ENCODE measurements at places on chromosomes 3 and 15. TPM values are rescaled to one million over a fixed set of nuclear protein-coding genes. Genes with fewer than 3 reads are reported as not detected.

DNA sequence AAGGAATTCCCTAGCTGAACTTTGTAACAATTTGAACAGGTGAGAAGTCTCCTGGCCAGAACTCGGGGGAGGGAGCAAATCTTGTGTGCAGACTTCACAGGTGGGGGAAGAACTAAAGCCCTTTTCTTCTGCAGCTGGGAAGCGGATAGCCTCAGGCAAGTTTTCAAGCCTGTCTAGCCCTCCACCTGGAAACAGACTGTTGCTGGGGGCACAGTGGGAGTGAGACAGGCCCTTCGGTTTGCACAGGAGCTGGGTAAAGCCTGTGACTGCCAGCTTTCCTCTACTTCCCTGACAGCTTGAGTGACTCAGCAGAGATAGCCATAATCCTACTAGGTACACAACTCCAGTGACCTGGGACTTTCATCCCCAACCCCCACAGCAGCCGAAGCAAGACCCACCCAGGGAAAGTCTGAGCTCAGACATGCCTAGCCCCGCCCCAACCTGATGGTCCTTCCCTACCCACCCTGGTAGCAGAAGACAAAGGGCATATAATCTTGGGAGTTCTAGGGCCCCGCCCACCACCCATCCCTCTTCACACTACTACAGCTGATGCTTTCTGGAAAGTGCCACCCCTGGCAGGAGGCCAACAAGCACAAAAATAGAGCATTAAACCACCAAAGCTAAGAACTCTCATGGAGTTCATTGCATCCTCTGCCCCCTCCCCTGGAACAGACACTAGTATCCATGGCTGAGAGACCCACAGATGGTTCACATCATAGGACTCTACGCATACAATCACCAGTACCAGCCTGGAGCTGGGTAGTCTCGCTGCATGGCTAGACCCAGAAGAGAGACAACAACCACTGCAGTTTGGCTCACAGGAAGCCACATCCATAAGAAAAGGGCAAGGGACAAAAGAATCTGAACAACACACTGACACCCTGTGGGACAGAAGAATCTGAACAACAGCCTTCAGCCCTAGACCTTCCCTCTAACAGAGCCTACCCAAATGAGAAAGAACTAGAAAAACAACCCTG, 479.0 kb downstream of the RAP2B start:
- DNase-seq = no peak

Gene RPL22L1
- total RNA-seq = 97.3 TPM

Gene ACTRT3
- total RNA-seq = 2.5 TPM

DNA sequence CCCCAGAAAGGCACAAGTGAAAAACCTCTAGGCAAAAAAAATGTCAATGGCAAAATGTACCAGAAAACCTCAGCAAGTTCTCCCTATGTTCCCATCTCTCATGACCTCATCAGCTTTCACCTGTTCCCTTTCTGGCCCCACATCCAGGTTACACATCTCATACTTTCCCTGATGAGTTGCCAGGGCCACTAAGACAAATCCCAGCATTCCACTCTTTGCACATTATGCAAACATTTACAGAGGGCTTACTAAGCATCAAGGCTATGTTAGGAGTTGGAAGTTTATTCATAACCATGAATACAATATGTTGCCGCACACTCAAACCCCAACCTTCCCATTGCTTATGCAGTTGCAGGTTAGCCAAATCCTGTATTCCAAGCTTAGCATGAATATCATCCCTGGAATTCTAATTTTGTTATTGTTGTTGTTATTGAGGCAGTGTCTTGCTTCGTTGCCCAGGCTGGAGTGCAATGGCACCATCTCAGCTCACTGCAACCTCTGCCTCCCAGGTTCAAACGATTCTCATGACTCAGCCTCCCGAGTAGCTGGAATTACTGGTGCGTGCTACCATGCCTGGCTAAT, 129.3 kb upstream of the UBE2E2 start:
- DNase-seq = no peak

DNA sequence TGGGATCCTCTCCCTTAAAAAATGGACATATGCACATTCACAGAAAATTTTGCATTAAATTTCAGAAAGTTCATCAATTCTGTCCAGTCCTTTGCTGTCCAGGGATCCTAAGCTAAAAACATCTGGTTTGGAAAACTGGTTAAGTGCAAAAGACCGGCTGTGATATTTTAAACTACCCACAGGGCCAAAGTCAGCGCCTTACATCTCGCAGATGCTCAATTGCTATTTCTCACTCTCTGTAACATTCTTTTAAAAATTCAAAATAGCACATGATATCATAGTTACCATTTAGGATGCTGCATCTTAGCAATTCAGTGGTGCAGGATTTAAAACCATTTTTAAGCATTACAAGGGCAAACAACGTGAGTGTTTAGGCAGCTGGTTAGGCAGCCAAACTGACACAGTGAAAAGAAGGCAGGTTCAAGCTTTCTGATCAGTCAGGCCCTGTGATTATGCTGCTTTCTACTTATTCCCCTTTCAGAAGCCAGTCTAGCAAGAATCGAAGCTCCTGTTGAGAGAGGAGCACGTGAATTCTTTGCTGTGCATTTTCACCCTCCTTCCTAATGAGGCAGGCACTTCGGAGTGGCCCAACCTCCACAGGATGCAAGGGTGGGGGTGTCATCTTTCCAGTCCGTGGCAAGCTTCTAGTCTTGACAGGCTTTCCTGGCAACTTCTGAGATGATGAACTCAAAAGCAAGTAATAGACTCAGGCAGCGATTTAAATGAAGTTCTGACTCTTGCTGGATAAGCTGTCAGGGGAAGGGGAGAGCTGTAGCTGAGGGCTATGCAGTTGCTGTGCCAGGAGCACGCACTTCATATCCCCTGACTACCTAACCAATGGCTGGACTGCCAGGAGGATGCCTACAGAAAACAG, 8.8 kb downstream of the PRICKLE2 start:
- no peak for DNase-seq

Gene ST3GAL6
- total RNA-seq = 16.1 TPM

DNA sequence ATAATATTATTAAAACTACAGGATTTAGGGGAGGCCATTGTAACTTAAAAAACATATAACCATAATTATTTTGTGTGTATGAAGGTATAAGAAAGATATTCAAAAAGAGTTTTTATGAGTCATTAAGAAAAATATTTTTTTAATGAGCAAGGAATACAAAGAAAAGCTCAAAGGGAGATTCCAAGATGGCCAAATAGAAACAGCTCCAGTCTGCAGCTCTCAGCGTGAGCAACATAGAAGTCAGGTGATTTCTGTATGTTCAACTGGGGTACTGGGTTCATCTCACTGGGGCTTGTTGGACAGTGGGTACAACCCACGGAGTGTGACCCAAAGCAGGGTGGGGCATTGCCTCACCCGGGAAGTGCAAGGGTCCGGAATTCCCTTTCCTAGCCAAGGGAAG, 336.1 kb downstream of the TBL1XR1 start:
- DNase-seq = no peak

- DNase-seq = no peak
These were observed 81.1 kb upstream of the PDZRN3 start for GRCh38 chr3:73705792-73706191.

- peak; percentile 59 for DNase-seq
These were observed 34.5 kb downstream of the GPR171 start for GRCh38 chr3:151168269-151169094.

GRCh38 chr3:127068111-127068810, 85.3 kb downstream of the PLXNA1 start:
- no peak for DNase-seq
